ENCODE measurements at places on chromosomes 2 and 18.
A peak's percentile ranks its signal among the peaks of the same experiment; 100 is the strongest.

GRCh38 chr2:204321910-204322751 lies 223.1 kb upstream of the PARD3B start:
- no peak for DNase-seq

GRCh38 chr18:36381075-36381474 lies 83.6 kb downstream of the FHOD3 start:
- no peak for DNase-seq

- no peak for DNase-seq
These were observed 2.8 kb downstream of the CRYGB start for GRCh38 chr2:208142925-208143799.

- no peak for DNase-seq
These were observed 3.9 kb downstream of the MAPRE3 start for GRCh38 chr2:26974352-26974751.

- no peak for DNase-seq
These were observed 11.2 kb downstream of the KIAA2012 start for GRCh38 chr2:202084265-202084664.

DNA sequence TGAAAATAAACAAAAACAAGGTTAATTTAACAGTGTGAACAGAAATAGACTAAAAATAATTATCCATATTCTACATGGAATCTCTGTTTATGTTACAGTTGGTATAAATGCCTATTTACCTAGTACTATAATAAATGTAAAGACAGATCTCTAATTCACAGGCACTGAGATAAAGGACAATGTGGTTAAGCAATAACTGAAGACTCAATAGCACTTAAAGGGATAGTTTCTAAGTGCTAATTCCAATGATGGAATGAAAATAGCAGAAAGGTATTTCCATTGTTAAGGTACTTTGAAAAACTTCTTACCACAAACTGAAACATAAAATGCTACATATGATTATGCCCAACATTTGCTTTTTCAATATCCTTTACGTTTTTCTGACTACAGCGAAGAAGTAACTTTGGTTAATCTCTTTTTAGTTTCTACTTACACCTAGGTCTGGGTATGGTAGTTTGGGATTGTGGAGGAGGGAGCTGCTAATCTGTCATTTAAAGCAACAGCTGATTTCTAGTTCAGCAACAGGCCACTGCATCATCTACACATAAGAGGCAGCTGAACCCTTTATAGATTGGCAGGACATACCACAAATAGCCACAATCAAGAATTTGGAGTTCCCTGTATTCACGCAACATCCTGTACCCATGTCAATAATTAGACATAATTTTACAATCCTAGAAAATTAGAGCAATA lies 27.2 kb downstream of the MAP4K3 start:
- no peak for DNase-seq

DNA sequence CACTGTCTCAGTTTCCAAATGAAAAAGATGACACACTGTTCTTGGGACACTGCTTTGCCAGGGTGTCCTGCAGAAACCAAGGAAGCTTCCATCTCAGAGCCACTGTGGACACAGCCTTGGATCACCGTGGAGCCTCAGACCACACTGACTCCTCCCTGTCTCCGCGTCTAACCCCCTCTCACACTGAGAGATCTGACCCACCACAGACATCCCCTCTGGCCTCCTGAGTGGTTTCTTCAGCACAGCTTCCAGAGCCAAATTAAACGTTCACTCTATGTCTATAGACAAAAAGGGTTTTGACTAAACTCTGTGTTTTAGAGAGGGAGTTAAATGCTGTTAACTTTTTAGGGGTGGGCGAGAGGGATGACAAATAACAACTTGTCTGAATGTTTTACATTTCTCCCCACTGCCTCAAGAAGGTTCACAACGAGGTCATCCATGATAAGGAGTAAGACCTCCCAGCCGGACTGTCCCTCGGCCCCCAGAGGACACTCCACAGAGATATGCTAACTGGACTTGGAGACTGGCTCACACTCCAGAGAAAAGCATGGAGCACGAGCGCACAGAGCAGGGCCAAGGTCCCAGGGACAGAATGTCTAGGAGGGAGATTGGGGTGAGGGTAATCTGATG lies 113.4 kb upstream of the PKDCC start:
- DNase-seq: peak; percentile 73

DNA sequence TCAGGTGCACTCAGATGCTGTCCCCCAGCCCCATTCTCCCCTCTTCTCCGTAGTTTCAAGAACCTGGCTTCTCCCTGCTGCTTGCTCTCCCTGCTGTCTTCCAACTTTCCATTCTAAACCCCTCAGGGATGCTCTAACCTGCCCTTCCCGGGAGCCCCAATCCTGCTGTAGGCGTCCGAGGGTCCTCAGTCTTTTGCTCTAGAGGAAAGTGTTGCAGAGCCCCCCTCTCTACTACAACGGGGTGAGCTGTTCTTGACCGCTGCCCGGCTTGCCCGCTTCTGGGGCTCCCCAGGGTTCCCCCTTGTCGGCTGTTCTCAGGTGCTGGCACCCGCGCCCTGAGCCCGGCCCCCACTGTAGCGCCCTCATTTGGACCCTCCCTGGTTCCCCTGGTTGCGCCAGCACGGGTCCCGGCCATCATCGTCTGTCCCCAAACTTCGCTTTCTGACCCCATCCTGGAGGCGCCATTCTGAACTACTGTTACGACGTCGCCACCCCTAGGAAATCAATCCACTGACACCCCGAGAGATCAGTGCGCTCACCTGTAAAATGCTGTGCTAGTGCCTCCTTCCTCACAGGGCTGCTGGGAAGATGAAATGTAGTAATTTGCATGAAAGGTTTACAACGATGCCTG lies 31.9 kb upstream of the REG3G start:
- DNase-seq: no peak
